Activated CD4-positive, alpha-beta T cell treated with anti-CD3 and anti-CD28 coated beads, Interleukin-2, amount 10 ng/mL, durations not matched to agents 7 days and 5 days (primary cell): ENCODE measurements at places on chromosomes 7 and 10.

DNA sequence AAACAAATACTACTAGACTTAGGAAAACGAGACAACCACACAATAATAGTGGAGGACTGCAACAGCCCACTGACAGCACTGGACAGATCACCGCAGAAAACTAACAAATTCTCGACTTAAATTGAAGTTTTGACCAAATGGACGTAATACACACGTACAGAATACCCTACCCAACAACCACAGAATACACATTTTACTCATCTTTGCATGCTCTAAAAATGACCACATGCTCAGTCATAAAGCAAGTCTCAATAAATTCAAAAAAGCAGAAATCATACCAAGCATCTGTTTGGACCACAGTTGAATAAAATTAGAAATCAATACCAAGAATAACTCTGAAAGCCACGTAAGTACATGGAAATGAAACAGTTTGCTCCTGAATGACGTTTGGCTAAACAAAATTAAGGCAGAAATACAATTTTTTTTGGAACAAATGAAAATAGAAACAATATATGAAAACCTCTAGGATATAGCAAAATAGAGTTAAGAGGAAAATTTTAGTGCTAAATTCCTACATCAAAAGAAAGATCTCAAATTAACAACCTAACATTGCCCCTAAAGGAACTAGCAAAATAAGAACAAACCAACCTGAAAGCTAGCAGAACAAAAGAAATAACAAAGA is 30.6 kb downstream of the MAPK8 start:
- DNase-seq: no peak
- H3K27ac ChIP-seq: no peak overlapping the region
- H3K4me3 ChIP-seq: no peak overlapping the region
- H3K27me3 ChIP-seq: no peaks in the 10 kb centered on the region

GRCh38 chr7:131232768-131233167 is 94.9 kb upstream of the MKLN1 start:
- no peak for DNase-seq
- H3K27me3 ChIP-seq: no peaks in the 10 kb centered on the region
- H3K27ac ChIP-seq: no peak overlapping the region
- H3K4me1 ChIP-seq: peaks cover 73% of the 10 kb centered on the region

DNA sequence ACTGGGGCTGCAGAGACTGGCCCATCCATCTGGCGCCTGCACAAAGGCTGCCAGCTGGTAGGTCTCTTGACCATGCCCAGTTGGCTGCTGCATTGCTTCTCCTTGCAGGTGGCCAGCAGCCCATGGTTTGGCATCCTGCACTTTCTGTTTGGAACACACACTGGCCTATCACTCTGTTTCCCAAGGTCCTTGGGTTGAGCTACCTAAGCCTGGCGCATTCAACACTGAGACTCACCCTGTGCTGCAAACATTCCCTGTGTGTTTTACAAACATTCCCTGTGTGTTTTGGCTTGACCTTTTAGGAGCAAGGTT is 55.5 kb downstream of the TACR2 start:
- H3K4me1 ChIP-seq: peaks cover 78% of the 10 kb centered on the region
- H3K36me3 ChIP-seq: peaks cover 61% of the 10 kb centered on the region
- no peaks in the 10 kb centered on the region for H3K27me3 ChIP-seq

GRCh38 chr10:133072196-133072595 is 15.5 kb upstream of the ADGRA1 start:
- no peaks in the 10 kb centered on the region for H3K27me3 ChIP-seq
- H3K4me1 ChIP-seq: no peaks in the 10 kb centered on the region
- no peak for DNase-seq
- H3K4me3 ChIP-seq: no peak overlapping the region
- no peaks in the 10 kb centered on the region for H3K36me3 ChIP-seq

- DNase-seq: no peak
- H3K4me3 ChIP-seq: no peak overlapping the region
- no peaks in the 10 kb centered on the region for H3K27me3 ChIP-seq
- peaks cover 14% of the 10 kb centered on the region for H3K4me1 ChIP-seq
- H3K27ac ChIP-seq: no peak overlapping the region
- no peaks in the 10 kb centered on the region for H3K36me3 ChIP-seq
These were observed 217.6 kb downstream of the KLF6 start for GRCh38 chr10:3567291-3567963.
